ENCODE measurements at places on chromosomes 5 and 9. TPM values are rescaled to one million over a fixed set of nuclear protein-coding genes. Genes with fewer than 3 reads are reported as not detected.

The DIPK1B gene
- polyA plus RNA-seq, result 6.8 TPM

The SLC6A7 gene
- 0.07 TPM for polyA plus RNA-seq

The IFNB1 gene
- polyA plus RNA-seq, result 0.11 TPM

The MARVELD2 gene
- polyA plus RNA-seq, result 2.8 TPM

The RAPGEF1 gene
- polyA plus RNA-seq, result 25.9 TPM

The GFRA3 gene
- polyA plus RNA-seq, result 2.1 TPM

The SMIM33 gene
- polyA plus RNA-seq, result 0.05 TPM

Data from thymus (tissue), 14 donors.